Glutamatergic neuron (in vitro differentiated cells): ENCODE measurements at places on chromosomes 6 and 20. TPM values are rescaled to one million over a fixed set of nuclear protein-coding genes. Genes with fewer than 3 reads are reported as not detected.

The HSPA12B gene
- 0.44 TPM for total RNA-seq

The OR2H1 gene
- total RNA-seq = not detected

GRCh38 chr20:59831916-59832270, 101.5 kb downstream of the SYCP2 start:
- no peak overlapping the region for H3K27ac ChIP-seq
- H3K4me3 ChIP-seq = no peak overlapping the region
- H3K36me3 ChIP-seq = no peaks in the 10 kb centered on the region
- peaks cover 17% of the 10 kb centered on the region for H3K27me3 ChIP-seq
- peaks cover 47% of the 10 kb centered on the region for H3K4me1 ChIP-seq
- no peak for DNase-seq

DNA sequence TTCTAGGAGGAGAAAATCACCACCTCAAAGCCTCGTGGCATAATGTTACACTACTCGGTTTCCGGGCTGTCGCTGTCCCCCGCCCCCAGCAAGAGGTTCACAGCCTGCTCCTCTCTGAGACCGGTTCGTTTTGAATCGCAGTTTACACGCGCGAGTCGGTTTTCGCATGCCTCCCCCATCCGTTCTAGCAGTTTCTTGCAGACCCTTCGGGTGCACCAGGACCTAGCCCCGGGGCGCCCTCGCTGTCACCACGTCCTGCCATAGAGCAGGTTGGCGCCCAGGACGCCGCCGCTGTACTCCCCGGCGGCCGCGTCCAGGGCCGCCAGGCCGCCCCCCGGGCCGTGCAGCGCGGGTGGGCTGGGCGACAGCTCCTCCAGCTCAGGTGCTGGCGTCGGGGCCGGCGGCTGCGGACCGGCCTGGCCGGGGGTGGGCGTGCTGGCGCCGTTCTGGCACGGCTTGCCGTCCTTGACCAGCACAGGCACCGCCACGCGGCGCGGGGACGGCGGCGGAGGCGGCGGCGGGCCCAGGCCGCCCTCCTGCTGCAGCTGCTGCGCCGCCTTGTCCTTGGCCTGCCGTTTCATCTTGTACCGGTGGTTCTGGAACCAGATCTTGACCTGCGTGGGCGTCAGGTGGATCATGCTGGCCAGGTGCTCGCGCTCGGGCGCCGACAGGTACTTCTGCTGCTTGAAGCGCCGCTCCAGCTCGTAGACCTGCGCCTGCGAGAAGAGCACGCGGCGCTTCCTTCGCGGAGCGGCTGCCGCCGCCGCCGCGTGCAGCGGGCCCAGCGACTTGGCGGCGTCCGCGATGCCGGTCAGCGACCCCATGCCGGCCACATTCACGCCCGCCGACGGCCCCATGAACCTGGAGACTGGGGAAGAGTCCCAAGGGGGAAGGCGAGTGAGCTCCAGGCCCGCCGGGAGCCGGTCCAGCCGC, 1.4 kb downstream of the NKX2-4 start:
- no peaks in the 10 kb centered on the region for H3K36me3 ChIP-seq
- peak; percentile 46 for DNase-seq
- H3K27me3 ChIP-seq = peaks cover 29% of the 10 kb centered on the region
- H3K27ac ChIP-seq = no peak overlapping the region
- H3K4me1 ChIP-seq = peaks cover 6% of the 10 kb centered on the region
- peak overlapping the region; percentile 52 for H3K4me3 ChIP-seq
